Heart left ventricle (tissue), 16 donors: ENCODE measurements at places on chromosomes 5 and 9.

DNA sequence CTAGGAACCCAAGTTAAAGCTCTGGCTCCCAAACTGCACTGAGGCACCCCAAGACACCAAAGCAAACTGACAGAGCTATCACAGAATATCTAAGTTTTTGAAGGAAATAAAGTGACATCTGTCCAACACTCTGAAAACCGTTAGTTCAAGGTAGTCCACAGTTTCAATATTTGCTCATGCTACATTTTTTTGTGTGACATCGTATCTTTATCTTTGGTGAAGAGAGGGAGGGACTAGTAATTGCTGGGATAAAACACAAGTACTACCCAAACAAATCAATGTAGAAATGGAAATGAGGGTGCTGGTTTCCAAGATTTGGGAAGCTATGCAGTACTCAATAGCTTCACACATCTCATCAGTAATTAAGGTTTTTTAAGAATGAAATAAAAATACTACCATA lies 20.6 kb downstream of the LIFR start:
- H3K27ac ChIP-seq: no peak overlapping the region
- H3K36me3 ChIP-seq: no peaks in the 10 kb centered on the region
- H3K27me3 ChIP-seq: no peaks in the 10 kb centered on the region
- no peak for DNase-seq
- H3K4me1 ChIP-seq: peaks cover 61% of the 10 kb centered on the region
- no peak overlapping the region for H3K4me3 ChIP-seq

GRCh38 chr5:20445326-20445860 lies 457.4 kb upstream of the CDH18 start:
- H3K27ac ChIP-seq: no peak overlapping the region
- no peaks in the 10 kb centered on the region for H3K27me3 ChIP-seq
- H3K36me3 ChIP-seq: no peaks in the 10 kb centered on the region
- no peak for DNase-seq
- no peaks in the 10 kb centered on the region for H3K4me1 ChIP-seq
- no peak overlapping the region for H3K4me3 ChIP-seq

DNA sequence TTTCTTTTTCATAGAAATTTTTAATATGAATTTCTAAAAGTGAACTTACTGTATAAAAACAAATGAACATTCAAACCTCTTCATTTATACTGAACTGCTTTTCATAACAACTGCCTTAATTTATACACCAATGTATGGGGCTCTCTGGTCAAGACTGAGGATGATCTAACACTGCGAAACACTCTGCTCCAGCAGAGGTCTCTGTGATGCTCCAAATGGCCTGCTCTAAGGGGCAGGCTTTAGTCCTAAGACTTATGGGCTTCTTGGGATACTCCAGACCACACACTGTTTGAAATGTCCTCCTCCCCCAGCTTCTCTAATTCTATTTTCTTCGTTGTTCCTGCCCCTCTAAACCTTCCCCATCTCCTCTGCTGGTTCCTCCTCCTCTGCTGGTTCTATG lies 58.5 kb downstream of the LIFR start:
- no peak overlapping the region for H3K4me3 ChIP-seq
- peaks cover 79% of the 10 kb centered on the region for H3K36me3 ChIP-seq
- DNase-seq: no peak
- H3K4me1 ChIP-seq: peaks cover 3% of the 10 kb centered on the region
- no peaks in the 10 kb centered on the region for H3K27me3 ChIP-seq

DNA sequence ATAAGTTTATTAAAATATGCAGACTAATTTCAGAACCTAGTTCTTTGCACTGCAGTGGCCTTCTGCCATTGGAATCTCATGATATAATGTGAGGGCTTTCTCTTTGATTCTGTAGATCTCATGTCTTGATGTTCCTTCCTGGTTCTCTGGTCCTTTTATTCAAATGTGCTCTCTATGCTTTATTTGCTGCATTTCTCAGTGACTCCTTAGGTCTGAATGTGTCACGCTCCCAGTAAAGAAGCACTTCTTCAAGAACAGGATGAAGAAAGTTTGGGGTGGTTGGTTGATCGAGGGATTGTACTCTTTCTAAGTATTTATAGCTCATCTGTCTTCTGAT lies 122.6 kb downstream of the GDNF start:
- no peak for DNase-seq
- H3K27me3 ChIP-seq: no peaks in the 10 kb centered on the region

GRCh38 chr9:4042991-4043390 lies 256.9 kb downstream of the GLIS3 start:
- no peaks in the 10 kb centered on the region for H3K27me3 ChIP-seq
- no peak for DNase-seq
- no peaks in the 10 kb centered on the region for H3K36me3 ChIP-seq
- H3K27ac ChIP-seq: no peak overlapping the region
